CD8-positive, alpha-beta memory T cell (primary cell): ENCODE measurements at places on chromosomes 1 and 21.

GRCh38 chr1:161954050-161954449 lies 69.6 kb downstream of the OLFML2B start:
- no peak for DNase-seq

DNA sequence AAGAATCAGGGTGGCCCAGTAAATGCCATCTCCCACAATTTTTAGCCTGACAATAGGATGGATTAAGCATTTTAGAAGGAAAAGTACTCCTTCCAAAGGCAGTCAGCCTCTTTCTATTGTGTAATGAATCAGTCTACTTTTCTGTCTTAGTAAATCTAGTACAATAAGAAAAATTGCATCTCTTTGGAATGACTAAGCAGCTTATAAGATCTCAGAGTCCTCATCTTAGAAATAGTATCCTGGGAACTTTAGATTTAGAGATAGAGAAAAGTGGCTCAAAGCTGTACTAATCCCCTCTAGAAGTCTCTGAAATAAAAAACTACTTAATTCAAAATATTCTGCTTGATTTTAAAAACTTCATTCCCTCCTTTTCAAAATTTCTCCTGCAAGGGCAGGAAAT lies 81.4 kb downstream of the SLC44A5 start:
- no peak for DNase-seq

GRCh38 chr1:76635784-76636183 lies 231.5 kb upstream of the ST6GALNAC5 start:
- no peak for DNase-seq

- DNase-seq, result peak; percentile 77
Observed at GRCh38 chr1:200154069-200154767, 126.7 kb downstream of the NR5A2 start.

- no peak for DNase-seq
Observed at GRCh38 chr1:51750218-51750617, 128.3 kb downstream of the NRDC start.

DNA sequence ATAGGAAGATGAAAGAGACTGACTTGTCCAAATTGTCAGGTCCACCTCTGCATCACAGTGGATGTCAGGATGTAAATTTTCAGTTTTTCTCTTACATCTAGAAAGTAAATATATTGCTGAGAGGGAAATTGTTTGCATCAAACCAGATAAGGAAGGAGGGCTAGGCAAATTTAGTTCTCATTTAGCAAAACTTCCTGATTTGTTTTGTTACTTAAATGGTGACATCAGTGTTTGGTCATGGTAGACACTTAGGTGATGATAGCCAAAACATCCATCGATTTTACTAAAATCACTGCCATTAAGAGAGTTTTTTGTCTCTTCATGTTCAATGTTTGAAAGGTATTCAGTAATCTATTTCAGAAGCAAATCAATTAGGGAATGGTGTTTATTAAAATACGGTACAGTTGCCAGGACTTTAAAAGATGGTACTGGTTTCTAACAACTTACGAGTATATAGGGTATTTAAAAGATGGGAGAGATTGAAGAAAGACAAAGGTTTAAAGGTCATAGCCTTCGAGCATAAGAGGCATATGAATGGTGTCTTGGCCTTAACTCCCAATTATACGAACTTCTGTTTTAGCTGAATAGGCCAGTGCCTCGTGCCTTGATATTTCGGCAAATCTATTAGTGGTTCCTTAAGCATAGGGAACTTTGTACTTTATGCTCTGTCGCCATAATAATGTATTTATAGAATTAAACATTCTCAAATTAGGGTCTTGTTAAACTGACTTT lies 3.0 kb downstream of the IER5 start:
- DNase-seq, result no peak

DNA sequence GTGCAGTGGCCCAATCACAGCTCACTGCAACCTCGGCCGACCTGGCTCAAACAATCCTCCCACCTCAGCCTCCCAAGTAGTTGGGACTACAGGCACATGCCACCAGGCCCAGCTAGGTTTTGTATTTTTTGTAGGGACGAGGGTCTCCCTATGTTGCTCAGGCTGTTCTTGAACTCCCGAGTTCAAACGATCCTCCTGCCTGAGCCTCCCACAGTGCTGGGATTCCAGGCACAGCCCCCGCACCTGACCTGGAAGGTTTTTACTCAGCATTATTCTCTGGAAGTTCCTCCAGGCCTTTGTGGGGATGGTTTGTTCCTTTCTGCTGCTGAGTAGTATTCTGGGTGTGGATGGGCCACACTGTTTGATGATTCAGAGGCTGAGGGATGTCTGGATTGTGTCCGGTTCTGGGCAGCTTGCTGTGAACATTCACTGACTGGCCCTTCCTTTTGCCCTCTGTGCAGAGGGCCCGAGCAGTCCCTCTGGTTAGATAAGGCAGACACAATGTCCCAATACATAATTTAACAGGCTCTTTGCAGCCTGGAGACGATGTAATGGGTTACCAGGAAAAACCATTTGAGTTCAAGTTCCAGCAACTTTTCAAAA lies 6.0 kb upstream of the TRAPPC10 start:
- DNase-seq, result no peak

GRCh38 chr21:14120091-14120734 lies 90.5 kb downstream of the LIPI start:
- DNase-seq, result no peak

DNA sequence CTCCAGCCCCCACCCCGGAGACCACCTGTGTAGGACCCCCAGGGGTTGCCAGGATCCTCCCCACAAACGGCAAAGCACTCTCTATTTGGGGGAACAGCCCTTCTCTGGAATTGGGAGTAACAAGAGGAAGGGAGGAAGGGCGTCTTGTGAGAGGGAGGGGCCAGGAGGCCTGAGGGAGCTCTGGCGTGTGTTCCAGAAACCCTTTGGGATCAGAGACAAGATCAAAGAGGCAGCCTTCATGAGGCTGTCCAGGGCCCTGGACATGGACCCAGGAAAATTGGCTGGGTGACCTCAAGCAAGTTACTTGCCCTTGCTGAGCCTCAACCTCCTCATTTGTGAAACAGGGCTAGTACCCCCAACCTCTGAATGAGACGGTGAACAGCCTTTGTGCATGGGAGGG lies 18.1 kb upstream of the ECE1 start:
- no peak for DNase-seq

DNA sequence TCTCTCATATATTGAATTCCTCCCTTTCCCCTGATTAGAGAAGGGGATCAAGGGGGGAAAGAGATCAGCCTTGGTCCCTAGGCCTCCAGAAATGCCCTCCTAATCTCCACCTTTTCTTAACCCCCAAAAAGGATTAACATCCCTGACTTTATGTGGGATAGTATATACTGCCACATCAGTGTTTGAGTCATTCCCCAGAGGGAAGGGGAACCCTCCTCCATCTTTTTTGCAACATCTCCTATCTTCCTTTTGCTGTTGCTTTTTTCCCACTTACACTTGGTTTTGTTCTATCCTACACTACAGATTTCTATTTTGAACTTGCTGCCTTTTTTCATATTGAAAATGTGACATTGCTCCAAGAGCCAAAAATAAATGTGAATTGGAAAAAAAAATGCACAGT lies 65.4 kb upstream of the PODN start:
- no peak for DNase-seq

GRCh38 chr1:198162091-198162767 lies 5.4 kb downstream of the NEK7 start:
- no peak for DNase-seq

DNA sequence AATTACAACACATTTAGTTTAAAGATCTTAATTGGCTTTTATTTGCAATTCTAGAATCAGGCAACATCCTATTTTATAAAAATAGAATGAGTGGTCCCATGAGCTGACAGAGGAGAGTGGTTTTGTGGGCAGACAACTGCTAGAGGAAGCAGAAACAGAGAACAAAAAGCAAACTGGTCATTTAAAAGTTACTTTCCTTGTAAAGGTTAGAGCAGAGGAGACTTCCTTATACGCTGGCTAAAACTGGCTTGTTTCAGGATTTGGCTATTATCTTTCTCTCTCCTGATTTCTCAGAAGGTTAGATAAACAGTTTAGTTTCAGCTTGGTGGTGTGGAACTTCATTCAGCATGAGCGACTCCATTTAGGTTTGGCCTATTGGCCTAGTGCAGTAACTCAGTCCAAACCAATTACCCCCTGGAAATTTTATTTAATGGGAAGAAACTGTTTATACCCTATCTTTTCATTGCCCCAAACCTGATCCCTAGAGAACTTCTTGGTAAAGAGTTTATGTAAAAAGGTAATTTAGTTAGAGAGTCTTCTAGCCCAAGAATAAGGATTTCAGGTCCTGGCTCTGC lies 32.2 kb upstream of the IL20 start:
- DNase-seq, result no peak

DNA sequence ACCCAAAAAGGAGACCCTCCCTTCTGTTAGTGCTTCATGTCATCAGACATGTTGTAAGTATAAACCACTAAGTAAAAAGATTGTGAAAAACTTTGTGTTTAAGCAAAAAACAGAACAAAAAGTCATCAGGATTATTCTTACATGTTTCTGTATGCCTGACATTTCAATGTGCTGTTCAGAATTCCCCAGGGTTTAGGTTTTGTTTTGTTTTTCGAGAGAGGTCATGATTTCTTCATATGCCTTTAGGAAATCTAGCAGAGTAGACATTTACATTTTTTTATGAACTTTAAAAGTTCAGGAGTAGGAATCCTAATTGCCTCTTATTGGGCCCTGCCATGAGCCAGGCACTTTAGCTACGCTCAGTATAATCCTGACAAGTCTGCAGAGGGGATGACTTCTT lies 85.3 kb downstream of the VPS13D start:
- no peak for DNase-seq

DNA sequence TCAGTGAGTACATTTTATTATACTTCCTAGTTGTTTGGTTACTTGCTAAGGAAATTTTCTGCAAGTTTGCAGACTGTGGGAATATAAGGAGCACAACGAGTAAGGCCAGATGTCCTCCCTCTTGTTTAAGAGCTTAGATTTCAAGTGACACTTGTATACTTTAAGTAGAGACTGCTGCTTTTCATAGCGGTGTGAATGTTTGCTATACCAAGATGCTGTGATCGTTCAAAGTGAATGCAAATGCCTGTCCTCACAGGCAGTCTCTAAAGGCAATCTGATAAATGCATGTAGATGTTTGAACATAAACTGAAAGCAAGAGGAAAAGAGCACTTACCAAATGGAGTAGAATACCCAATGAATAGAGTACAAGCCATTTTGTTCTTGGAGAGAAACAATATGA lies 226.4 kb downstream of the NRIP1 start:
- DNase-seq, result no peak

- peak; percentile 9 for DNase-seq
Observed at GRCh38 chr1:113780374-113781146, 21.3 kb upstream of the PHTF1 start.

GRCh38 chr1:65471213-65471833 lies 50.9 kb downstream of the LEPR start:
- DNase-seq, result no peak

DNA sequence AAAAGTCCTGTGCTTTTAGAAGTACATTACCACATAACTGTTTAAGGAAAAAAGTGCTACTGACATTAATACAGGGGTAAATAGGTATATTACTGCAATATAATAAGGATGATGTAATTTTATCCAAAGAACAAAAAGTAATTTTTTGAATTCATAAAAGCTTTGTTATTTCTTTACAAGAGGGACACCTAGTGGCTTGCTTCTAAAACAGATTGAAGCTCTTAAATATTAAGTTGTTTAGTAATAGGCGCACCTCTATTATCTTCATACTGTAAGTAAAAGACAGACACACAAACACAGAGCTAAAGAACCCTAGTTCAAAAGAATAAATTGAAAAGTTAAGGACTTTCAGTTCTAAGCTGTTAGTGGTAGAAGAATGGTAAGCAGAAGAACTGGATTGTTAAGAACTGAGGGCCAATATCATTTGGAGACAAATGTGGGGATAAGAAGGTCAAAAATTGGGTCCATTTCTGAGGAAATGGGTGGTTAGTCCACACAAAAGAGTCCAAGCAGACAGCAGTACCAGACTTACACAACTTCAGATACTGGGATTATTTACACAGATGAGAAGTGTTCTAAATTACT lies 15.4 kb downstream of the ZNHIT6 start:
- DNase-seq, result no peak

DNA sequence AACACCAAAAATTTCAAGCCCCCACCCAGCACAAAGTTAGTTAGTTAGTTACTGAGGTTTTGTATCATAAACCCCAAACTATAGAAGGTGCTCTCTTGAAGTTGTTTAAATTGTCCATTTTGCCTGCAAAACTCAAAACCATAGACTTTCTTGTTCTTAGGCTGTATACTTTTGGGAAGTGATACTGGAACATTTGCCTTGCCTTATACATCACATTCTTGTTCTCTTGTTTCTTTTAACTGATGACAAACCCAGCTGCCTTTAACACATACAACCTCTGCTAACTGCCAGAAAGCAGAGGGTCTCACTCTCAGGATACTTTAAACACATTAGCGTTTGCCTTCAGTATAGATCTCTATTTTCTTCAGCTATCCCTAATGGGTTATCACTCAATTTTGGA lies 570.5 kb downstream of the MRPL39 start:
- no peak for DNase-seq

DNA sequence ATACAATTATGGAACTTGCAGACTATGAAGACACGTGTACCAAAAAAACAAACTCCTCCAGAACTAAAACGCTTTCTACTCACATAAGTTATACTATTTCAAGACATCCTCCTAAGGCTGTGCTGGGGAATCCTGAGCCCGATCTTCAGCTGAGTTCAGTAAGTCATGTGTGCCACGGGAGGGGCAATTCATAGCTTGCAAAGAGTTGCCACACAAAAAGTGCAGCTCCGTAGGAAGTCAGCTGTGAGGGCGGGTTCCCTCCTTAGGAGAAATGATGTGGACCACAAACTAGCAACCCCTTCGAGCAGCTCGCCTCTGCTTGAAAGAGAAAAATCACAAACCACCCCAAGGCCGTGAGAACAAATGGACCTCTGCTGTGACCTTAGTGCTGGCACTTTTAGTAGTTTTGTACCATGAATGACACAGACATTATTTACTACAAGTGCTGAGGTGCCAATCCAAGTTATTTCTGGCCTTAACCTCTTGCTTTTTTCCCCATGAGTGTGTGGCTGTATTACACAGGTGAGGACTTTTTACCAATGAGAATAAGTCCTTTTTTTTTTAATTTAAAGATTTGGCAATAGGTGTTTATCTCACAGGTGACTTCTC lies 35.8 kb upstream of the TRIM67 start:
- no peak for DNase-seq

DNA sequence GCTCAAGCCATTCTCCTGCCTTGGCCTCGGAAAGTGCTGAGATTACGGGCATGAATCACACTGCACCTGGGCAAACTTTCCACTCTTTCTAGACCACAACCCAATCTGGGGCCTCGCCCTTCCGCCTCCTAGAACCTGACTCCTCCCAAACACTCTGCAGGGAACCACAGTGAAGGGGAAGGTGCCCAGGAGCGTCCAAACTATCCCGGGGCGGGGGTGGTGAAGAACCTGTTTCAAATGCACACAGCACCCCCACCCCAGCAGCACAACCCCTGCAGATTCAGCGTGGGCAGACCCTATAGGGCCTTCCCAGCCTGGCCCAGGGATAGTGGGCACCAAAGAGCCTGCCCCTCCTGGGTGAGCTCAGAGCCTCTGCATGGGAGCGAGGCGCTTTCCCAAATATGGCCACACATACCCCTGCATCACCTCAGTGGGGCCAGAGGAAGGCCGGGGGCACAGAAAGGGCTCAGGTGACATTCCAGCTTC lies 86.9 kb downstream of the STUM start:
- DNase-seq, result peak; percentile 57

GRCh38 chr1:43274125-43274803 lies 4.5 kb downstream of the TMEM125 start:
- DNase-seq, result no peak

- DNase-seq, result no peak
Observed at GRCh38 chr1:200240656-200241055, 169.2 kb downstream of the ZNF281 start.

- no peak for DNase-seq
Observed at GRCh38 chr1:152244576-152245273, 20.7 kb upstream of the HRNR start.
